Common myeloid progenitor, CD34-positive (primary cell): ENCODE measurements at places on chromosomes 2 and 18.

DNA sequence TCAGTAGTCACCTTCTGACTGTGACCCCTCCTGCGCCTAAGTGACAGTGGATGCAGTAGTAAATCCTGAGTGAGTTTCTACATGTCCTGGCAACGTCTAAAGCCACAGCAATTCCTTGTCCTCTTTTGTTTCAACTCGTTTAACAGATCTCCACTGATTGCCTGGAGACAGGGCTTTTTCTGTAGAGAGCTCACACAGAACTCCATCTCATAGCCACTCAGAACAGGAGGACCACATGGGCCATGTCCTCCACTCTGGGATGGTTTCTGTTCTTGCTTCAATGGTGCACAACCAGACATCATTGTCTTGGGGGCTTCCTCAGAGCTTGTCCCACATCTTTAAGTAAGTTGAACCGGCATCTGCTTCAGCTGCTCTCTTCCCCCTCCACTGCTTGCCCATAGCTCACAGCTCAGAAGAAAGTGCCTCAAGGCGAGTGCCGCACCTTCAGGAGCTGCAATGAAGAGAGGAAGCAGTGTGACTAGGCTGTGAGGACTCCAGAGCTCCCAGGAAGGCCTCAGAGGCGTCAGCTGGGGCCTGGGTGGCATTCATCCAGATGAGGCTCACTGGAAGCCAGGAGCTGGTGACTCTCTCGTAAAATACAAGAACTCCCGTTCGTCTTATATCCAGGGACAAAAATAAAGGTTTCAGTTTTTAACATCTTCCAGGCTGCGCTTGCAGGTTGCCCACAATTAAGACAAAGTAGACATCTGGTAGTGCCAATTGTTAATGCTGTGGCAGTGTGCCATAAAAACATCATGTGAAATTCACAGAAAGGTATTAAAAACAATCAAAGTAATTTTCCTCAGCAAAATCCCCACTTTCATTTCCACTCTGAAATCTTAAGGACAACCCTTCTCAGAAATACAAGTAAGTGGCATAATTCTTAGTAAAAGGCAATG lies 37.3 kb downstream of the ST3GAL5 start:
- no peak for DNase-seq

DNA sequence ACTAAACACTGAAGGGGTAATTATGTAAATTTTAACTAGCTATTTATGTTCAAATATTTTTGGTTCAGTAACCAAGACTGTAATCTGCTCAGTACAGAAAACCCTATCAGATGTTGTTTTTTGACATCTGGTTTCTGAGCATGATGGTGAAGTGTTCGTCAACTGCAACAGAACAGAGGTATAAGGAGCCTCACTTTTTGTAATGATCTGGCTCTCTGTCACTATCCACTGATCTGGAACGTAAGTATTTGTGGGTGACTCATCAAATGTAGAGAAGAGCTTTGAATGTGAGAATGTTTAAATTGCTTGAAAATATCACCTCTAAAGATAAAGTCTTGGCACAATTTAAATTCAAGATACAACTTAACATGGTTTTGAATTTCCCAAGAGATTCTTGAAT lies 213.6 kb upstream of the FAM98A start:
- DNase-seq, result no peak

DNA sequence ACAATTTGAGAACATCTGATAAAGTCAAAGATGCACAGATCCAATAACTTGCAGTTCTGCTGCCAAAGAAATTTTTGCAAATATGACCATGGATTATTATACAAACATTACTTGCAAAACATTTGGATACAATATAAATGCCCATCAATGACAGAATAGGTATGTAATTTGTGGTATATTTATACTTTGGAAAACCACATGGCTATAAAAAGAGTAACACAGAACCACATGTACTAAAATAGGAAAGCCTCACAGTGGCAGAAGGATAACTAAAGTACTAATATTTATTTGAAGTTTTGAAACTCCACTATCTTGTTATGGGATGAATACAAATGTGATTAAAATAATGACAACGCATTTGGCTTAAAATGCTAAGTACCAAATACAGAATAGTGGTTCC lies 51.8 kb upstream of the DNAJC10 start:
- DNase-seq, result no peak

GRCh38 chr2:37205689-37206341 lies 9.5 kb downstream of the CEBPZOS start:
- peak; percentile 17 for DNase-seq

GRCh38 chr2:96773922-96774321 lies 13.2 kb downstream of the CNNM4 start:
- DNase-seq, result peak; percentile 93

DNA sequence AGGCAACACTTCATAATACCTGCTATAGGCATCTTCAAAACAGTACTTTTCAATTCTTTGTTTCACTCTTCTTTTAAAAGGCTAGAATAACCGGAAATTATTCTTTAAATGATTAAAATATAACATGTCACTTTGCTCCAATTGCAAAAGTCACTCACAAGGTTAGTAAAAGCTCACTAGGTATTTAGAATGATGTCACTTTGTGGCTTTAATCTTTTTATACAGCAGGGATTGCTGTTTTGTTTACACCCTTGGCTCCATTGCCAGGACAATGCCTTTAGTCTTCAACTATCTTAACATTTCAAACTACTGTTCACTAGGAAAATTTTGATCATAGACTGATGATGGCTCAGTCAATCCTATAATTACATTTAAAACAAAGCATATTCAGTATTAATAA lies 157.1 kb downstream of the BAZ2B start:
- no peak for DNase-seq

DNA sequence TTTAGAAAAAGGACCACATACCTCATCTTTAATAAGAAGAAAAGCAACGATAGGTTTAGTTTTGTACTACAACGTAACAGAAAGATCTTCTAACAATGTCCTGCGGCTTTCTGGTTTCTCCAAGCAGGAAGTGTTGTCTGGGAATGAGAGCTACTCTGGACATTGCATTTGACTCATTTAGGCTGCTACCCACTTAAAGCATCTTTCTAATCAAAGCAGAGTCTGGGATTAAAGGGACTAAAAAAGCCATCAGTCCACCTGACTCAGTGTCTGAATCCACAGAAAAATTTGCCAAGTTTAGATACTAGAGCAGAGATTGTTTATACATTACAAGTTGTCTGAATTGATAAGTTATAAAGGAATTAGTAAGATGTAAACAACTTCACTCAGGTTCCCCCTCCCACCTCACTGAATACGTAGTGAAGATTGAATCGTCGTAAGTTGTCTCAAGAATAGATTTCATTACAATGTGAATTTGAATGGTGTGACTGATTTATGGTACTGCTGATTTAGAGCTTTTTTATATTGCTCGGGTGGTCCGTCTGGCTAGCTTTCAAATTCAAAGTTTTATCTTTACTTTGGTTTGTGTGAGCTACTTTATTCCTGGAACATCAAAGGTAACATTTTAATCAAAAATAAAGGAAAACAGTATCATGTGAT lies 70.2 kb upstream of the SMIM21 start:
- no peak for DNase-seq

DNA sequence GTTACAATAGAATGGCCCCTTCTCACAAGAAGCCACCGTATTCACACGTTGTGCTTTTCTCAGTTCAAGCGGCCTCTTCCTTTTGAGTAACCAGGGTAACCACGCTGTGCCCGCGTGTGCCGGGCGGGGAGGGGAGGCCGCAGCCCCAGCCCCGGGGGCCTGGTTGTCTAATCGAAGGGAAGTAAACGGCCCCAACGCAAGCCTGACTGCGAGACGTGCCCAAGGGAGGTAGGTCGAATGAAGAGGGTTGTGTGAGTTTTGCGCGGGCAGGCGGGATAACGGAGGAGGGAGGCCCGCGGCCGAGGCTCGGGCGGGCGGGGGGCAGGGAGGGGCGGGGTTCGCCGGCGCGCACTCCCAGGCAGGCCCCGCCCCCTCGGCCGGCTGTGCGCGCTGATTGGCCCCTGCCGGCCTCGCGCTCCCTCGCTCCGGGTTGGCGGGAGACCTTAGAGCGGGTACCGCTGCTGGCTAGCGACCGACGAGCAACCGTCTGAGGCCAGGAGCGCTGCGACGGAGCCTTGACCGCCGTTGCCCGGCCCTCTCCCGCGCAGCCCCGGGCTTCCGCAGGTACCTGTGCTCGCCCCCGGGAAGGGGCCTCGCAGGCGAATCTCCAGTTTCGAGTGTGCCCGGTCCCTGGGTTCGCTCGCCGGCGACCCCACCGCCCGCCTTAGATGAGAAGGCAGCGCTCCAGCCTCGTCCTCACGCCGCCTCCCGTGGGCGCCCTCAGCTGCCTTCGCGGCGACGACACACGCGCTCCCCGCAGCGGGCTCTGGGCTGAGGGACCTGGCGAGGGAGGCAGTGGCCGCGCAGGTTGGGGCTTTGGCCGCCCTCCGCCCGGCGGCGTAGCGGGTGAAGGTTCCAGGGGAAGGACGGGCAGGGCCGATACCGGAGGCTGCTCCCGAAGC lies at the start of gene SPDYA:
SPDYA (plus strand) TSS at position 451 of the 902 bp plus-strand sequence. CDS start 5,181 bp downstream, outside the sequence.
- DNase-seq, result peak; percentile 73

DNA sequence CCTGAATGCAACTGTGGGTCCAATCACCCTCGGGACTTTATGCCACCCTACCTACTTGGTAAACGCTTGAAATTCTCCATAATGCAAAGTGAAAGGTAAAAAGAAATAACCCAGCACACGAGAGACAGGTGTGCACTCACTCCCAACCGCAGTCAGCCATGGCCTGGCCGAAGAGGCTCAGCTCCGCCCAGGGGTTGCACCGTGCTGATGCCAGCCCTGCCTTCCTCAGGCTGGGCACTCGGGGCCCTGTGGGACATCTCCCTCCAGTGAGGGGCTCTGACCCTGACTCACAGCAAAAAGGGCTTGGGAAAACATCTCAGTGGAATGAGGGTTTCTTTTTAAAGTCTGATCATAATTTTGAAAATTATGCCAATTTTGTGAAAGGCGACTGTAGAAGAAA lies 13.3 kb downstream of the SLC66A2 start:
- no peak for DNase-seq

GRCh38 chr2:60741576-60741975 lies 14.5 kb upstream of the PAPOLG start:
- peak; percentile 32 for DNase-seq

GRCh38 chr18:74276609-74277008 lies 15.2 kb downstream of the CYB5A start:
- DNase-seq, result no peak

- no peak for DNase-seq
Observed at GRCh38 chr2:64941143-64941542, 48.1 kb upstream of the SLC1A4 start.

GRCh38 chr2:192314800-192315481 lies 120.2 kb upstream of the TMEFF2 start:
- no peak for DNase-seq

GRCh38 chr2:227653419-227653818 lies 13.2 kb upstream of the SCYGR5 start:
- DNase-seq, result no peak

DNA sequence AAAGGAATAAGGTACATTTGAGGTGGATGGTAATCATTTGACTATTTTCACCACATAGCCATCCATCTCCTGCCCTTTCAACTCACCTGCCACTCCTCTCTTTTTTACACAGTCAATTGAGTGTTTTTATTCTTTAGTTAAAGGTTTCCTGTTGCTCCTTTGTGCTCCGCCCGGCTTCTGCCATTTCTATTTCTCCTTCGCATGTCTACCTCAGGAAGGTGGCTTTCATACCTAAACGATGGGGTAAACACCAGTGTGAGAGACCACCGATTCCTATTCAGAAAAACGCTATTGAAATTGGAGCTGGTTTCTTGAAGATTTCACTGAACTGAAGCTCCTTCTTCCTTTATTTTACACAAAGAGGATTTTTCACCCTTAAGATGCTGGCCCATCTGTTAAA lies 1628.0 kb upstream of the PIK3C3 start:
- DNase-seq, result no peak

DNA sequence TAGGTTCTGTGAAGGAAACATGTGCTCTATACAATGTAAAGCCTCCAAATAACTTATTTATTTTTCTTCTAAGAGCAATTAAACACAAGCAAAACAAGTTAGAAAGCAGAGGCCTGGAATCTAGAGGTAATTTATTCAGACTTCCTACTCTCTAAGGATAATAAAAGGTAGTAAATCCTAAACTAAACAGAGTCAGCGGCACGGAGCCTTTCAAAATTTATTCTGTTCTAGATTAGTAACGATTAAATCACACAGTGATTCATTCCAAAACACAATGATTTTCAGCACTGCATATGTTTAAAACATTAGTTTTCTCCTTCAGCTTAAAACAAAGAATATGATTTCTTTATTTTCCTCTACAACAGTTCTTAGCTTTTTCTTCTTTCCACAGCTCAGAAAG lies 160.9 kb downstream of the FBXO15 start:
- no peak for DNase-seq

GRCh38 chr2:18560797-18561085 lies 288 bp upstream of the RDH14 start:
- no peak for DNase-seq

DNA sequence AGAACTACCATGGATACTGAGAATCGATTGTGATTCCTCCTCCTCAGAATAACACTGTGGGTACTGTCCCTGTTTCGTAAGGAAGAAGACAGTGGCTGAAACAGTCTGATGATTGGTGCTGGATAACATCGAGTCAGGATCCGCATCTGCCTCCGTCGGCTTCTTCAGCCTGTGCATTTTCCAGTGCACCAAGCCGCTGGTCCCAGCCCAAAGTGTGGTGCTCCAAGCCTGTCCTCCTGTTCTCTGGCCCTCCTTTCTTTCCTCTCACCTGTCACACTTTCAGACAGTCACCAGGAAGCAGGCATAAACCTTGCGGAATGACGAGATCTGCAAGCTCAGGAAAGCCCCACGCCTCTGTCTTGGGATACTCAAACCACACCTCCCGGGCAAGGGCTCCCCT lies 30.6 kb downstream of the PTGR3 start:
- no peak for DNase-seq

DNA sequence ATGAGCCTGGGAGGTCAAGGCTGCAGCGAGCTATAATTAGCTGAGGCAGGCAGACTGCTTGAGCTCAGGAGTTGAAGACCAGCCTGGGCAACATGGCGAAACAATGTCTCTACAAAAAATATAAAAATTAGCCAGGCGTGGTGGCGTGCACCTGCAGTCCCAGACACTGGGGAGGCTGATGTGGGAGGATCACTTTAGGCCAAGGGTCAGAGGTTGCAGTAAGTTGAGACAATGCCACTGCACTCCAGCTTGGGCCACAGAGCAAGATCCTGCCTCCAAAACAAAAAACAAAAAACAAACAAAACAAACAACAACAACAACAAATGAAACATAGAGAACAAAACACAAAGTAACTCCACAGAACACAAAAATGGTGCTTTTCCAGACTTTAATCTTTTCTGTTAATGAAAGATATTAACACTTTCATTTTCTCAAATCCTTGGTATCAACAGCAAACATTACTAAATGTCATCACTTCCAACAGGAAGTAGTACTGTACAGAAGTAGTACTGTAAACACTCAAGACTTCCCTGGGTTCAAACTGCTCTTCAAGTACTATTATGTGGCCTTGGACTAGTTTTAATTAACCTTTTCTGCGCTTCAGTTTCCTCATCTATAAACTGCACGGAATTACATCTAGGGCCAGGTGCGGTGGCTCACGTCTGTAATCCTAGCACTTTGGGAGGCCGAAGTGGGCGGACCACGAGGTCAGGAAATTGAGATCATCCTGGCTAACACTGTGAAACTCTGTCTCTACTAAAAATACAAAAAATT lies 27.9 kb downstream of the PUM2 start:
- no peak for DNase-seq

- DNase-seq, result no peak
Observed at GRCh38 chr2:67724261-67724660, 327.1 kb downstream of the ETAA1 start.

- peak; percentile 10 for DNase-seq
Observed at GRCh38 chr18:24160086-24160485, 21.2 kb downstream of the CABYR start.

- DNase-seq, result no peak
Observed at GRCh38 chr2:104880076-104880475, 26.2 kb downstream of the POU3F3 start.

- DNase-seq, result no peak
Observed at GRCh38 chr2:127425540-127426490, 7.6 kb downstream of the PROC start.
